ENCODE measurements at places on chromosomes 1 and 21. TPM values are rescaled to one million over a fixed set of nuclear protein-coding genes. Genes with fewer than 3 reads are reported as not detected.

Gene CD34
- total RNA-seq, result under 0.01 TPM

Gene AIM2
- 0.59 TPM for total RNA-seq

Gene OR2G6
- total RNA-seq, result not detected

Gene DONSON
- 10.9 TPM for total RNA-seq

Gene KLHDC8A
- not detected for total RNA-seq

Gene OR10J1
- total RNA-seq, result not detected

Gene TNFRSF9
- under 0.01 TPM for total RNA-seq

Data from osteoblast (primary cell).